GM23338 (cell line): ENCODE measurements at places on chromosomes 5 and 9. TPM values are rescaled to one million over a fixed set of nuclear protein-coding genes. Genes with fewer than 3 reads are reported as not detected.

SLC36A3 gene
- total RNA-seq = not detected in 2 replicates

FAM151B gene
- total RNA-seq = 3.1 TPM in 1 of 2 replicates, not detected in the other

PCDHA1 gene
- 1.6 and 3.2 TPM in 2 replicates for total RNA-seq

C9orf153 gene
- total RNA-seq = 0.12 TPM in 1 of 2 replicates, not detected in the other

SKP1 gene
- total RNA-seq = 244 and 366 TPM in 2 replicates

CEP72 gene
- 23.1 and 27.1 TPM in 2 replicates for total RNA-seq

IQGAP2 gene
- 55.8 and 86.5 TPM in 2 replicates for total RNA-seq

FGF10 gene
- total RNA-seq = 0.24 TPM in 1 of 2 replicates, not detected in the other

ARID3C gene
- total RNA-seq = 0.49 TPM in 1 of 2 replicates, not detected in the other

GHR gene
- total RNA-seq = 0.39 and 1.9 TPM in 2 replicates

FGF1 gene
- total RNA-seq = 0.12 and 0.21 TPM in 2 replicates

CDX1 gene
- total RNA-seq = not detected in 2 replicates

GLDC gene
- 133 and 139 TPM in 2 replicates for total RNA-seq

HRH2 gene
- total RNA-seq = 5.9 and 6.8 TPM in 2 replicates

OSMR gene
- total RNA-seq = 2.3 and 2.6 TPM in 2 replicates

GRCh38 chr9:112494153-112494552 is 7.5 kb downstream of the KIAA1958 start:
- H3K27me3 ChIP-seq = no peaks in the 10 kb centered on the region
- no peak overlapping the region for H3K27ac ChIP-seq
- 0 out of 2 replicates have a peak, but pooled peaks cover 4% of the 10 kb centered on the region for H3K36me3 ChIP-seq
- DNase-seq = no peak
- H3K4me3 ChIP-seq = no peak overlapping the region

GRCh38 chr9:85377731-85378289 is 363.9 kb downstream of the AGTPBP1 start:
- no peaks in the 10 kb centered on the region for H3K4me1 ChIP-seq
- no peaks in the 10 kb centered on the region for H3K36me3 ChIP-seq
- no peak for DNase-seq
- no peak overlapping the region for H3K27ac ChIP-seq
- H3K27me3 ChIP-seq = no peaks in the 10 kb centered on the region

DNA sequence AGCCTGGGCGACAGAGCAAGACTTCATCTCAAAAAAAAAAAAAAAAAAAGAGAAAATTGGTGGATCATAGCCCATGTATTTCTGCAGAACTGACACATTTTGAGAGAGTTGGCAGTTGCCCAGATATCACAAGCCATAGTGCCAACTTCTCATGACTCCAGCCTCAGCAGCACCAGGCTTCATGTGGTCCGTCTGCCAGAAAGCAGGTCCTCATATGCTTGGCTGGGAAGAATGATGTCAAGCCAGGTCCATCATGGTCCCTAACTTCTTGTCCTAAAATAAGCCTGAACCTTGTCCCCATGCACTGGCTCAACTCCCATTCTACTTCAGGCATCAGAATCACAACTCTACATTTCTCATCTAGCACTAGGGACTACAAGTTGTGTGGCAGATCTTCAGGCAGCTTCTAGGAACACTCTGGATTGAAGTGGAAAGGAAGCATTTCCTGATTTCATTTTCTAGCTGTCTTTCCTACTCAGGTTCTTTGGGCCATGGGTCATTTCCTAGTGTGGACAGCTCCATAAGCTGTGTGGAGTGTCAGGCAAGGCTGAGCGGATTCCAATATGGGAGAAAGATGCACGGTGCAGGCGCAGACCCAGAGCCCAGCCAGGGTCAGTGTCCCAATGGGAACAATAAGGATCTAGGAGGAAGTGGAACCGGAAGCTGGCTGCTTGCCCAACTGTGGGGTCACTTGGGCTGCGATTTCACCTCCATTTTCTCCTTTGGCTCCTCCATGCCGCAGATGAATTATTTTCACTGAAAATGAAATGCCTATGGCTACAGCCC is 90.1 kb downstream of the LMNB1 start:
- H3K4me3 ChIP-seq = no peak overlapping the region
- no peaks in the 10 kb centered on the region for H3K27me3 ChIP-seq
- H3K36me3 ChIP-seq = no peaks in the 10 kb centered on the region
- DNase-seq = no peak
- no peak overlapping the region for H3K27ac ChIP-seq

- no peak overlapping the region for H3K4me3 ChIP-seq
- H3K27me3 ChIP-seq = no peaks in the 10 kb centered on the region
- no peak for DNase-seq
- no peaks in the 10 kb centered on the region for H3K36me3 ChIP-seq
- no peak overlapping the region for H3K27ac ChIP-seq
Measured at GRCh38 chr5:139825690-139826089, 30.1 kb downstream of the PSD2 start.

DNA sequence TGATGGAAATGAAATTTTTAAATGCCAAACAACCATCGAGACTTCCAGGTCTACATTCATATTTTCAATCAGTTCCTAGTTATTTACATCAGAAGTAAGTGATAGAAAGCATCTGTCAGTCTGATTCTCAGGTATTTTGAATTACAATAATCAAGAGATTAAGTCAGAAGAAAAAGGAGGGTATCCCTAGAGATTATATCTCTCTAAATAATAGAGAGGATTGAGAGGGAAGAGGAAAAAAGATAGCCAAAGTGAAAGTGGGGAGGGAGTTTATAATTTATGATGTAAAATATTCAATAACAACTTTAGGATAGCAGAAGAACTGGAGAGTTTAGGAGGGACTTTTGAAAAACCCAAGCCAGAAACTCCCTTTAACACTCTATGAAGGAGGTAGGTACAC is 400.2 kb downstream of the EFNA5 start:
- H3K27ac ChIP-seq = no peak overlapping the region
- H3K36me3 ChIP-seq = no peaks in the 10 kb centered on the region
- no peaks in the 10 kb centered on the region for H3K27me3 ChIP-seq
- H3K4me3 ChIP-seq = no peak overlapping the region
- peaks cover 23% of the 10 kb centered on the region for H3K4me1 ChIP-seq

GRCh38 chr5:151596828-151597539 is 5.9 kb upstream of the FAT2 start:
- no peaks in the 10 kb centered on the region for H3K27me3 ChIP-seq
- H3K4me1 ChIP-seq = peaks cover 18% of the 10 kb centered on the region
- peak; percentile 73 for DNase-seq
- no peak overlapping the region for H3K4me3 ChIP-seq

GRCh38 chr5:76672242-76672641 is 43.7 kb upstream of the F2R start:
- H3K27ac ChIP-seq = no peak overlapping the region
- H3K4me3 ChIP-seq = no peak overlapping the region
- DNase-seq = no peak
- no peaks in the 10 kb centered on the region; the same call in 1 of the 2 replicates for H3K36me3 ChIP-seq

- H3K27me3 ChIP-seq = no peaks in the 10 kb centered on the region
- no peaks in the 10 kb centered on the region for H3K36me3 ChIP-seq
- H3K4me3 ChIP-seq = no peak overlapping the region
- no peaks in the 10 kb centered on the region for H3K4me1 ChIP-seq
- no peak for DNase-seq
Measured at GRCh38 chr5:107893642-107894041, 222.9 kb upstream of the EFNA5 start.

DNA sequence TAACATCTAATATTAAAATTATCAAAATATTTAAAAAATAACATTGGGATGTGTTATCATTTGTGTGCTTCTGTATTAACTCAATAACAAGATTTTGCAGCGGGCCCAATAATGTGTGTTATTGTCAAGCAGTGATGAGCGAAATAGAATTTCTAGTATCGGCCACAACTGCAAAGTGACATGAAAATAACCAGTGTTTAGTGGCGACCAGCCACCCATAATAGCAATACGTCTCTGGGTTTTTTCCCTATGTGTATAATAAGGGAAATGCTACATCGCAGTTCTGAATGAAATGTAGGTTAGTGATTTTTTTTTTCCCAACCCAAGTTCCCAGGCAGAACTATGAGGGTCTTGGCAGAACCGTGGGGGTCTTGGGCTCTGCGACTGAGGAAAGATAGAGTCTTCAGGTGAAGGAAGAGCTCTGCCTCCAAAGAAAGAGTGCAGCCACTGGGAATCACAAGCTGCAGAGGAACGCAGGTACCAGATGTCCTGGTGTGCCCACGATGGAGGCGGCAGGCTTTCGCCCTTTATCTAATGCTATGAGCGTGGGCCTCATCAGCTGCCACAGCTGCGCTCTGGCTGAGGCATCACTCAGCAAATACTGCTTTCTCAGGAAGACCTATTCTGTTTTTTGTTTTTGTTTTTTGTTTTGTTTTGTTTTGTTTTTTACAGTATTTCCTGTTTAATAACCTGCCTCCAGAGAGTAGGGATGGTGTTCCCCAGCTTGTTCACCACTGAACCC is 235.0 kb downstream of the ROR2 start:
- H3K36me3 ChIP-seq = no peaks in the 10 kb centered on the region
- no peaks in the 10 kb centered on the region for H3K4me1 ChIP-seq
- no peak for DNase-seq
- no peaks in the 10 kb centered on the region for H3K27me3 ChIP-seq

GRCh38 chr5:110376281-110376951 is 350.1 kb downstream of the TMEM232 start:
- H3K4me3 ChIP-seq = no peak overlapping the region
- DNase-seq = peak; percentile 6
- no peak overlapping the region for H3K27ac ChIP-seq

GRCh38 chr9:100555471-100555870 is 22.4 kb upstream of the CAVIN4 start:
- no peak overlapping the region for H3K27ac ChIP-seq
- no peaks in the 10 kb centered on the region for H3K27me3 ChIP-seq
- no peak for DNase-seq
- no peaks in the 10 kb centered on the region for H3K4me1 ChIP-seq

GRCh38 chr9:136075881-136076678 is 19.0 kb downstream of the NACC2 start:
- H3K27ac ChIP-seq = no peak overlapping the region
- no peaks in the 10 kb centered on the region for H3K36me3 ChIP-seq
- no peaks in the 10 kb centered on the region for H3K27me3 ChIP-seq
- H3K4me1 ChIP-seq = no peaks in the 10 kb centered on the region

DNA sequence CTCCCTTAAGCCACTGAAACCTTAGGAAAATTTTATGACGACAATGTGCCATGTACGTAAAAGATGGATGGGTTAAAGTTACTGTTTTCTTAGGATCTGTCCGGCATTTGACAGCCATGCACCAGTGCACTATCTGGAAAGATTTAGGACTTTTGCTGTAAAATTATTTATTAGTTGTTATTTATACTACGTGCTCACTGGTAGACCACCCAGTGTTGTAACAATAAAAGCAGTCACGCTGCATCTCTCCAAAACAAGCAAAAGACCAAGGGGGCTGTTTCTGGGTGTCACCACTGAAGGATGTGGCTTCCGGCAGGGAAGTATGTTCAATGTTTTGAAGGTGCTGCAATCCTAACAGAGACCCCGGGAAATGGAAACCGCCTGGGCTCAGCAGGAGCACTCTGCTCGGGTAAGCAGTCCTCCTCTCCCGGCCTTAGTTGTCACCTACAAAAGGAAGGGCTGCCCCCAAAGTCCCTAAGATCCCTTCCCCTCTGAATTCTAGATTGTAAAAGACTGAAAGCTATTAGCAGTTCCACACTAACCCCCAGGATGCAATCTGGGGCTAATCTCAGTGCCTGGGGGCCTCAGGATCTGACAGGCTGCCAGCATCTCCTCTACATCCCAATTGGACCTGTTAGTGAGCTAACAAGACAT is 38.6 kb downstream of the SAXO1 start:
- no peaks in the 10 kb centered on the region for H3K36me3 ChIP-seq
- H3K27ac ChIP-seq = no peak overlapping the region
- H3K4me1 ChIP-seq = no peaks in the 10 kb centered on the region
- DNase-seq = no peak

- peaks cover 46% of the 10 kb centered on the region for H3K4me1 ChIP-seq
- no peaks in the 10 kb centered on the region for H3K36me3 ChIP-seq
- peak overlapping the region; percentile 84 for H3K27ac ChIP-seq
- H3K4me3 ChIP-seq = peak overlapping the region; percentile 85
Measured at GRCh38 chr9:20658677-20659473, 25.2 kb upstream of the FOCAD start.

- H3K36me3 ChIP-seq = no peaks in the 10 kb centered on the region
- DNase-seq = no peak
- peak overlapping the region; percentile 58 for H3K4me3 ChIP-seq
- no peak overlapping the region for H3K27ac ChIP-seq
- peaks cover 87% of the 10 kb centered on the region for H3K4me1 ChIP-seq
Measured at GRCh38 chr5:88691945-88692868, 190.8 kb downstream of the MEF2C start.

DNA sequence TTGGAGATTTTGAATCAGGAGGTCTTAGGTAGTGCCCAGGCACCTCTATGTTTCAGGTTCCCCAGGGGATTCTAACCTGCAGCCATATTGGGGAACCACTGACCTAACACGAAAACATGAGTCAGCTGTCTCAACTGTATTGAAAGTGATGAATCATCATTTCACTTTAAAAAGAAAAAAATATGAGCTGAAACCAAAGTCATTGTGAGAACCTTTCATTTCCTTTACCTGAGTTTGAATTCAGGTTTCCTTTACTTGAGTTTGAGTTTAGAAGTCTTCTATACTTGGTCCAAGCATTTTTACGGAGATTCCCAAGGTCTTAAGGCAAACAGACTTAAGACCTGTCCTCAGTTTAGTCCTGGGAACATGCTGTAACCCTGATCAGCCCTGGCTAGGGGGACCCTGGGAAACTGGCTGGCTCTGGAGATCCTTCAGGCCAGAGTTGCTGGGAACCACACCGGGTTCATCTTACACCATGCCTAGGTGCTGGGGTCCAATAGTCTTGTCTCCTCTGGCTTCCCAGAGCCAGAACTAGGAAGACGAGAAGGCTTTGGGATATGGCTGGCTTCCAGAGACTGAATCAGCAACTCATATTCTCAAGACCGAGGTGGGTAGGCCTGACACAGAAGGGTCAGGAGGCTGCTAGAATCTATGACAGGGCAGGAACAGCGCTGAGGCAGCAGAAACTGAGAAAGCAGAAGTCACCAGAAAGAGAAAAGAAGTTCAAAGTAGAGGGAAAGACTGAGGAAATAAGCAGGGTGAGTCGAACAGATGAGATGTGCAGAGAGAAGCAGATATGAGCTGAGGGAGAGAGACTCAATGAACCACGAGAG is 16.4 kb upstream of the PDCD1LG2 start:
- H3K27ac ChIP-seq = no peak overlapping the region
- no peak overlapping the region for H3K4me3 ChIP-seq
- H3K27me3 ChIP-seq = no peaks in the 10 kb centered on the region
- peaks cover 6% of the 10 kb centered on the region for H3K4me1 ChIP-seq
- no peak for DNase-seq
- H3K36me3 ChIP-seq = no peaks in the 10 kb centered on the region

DNA sequence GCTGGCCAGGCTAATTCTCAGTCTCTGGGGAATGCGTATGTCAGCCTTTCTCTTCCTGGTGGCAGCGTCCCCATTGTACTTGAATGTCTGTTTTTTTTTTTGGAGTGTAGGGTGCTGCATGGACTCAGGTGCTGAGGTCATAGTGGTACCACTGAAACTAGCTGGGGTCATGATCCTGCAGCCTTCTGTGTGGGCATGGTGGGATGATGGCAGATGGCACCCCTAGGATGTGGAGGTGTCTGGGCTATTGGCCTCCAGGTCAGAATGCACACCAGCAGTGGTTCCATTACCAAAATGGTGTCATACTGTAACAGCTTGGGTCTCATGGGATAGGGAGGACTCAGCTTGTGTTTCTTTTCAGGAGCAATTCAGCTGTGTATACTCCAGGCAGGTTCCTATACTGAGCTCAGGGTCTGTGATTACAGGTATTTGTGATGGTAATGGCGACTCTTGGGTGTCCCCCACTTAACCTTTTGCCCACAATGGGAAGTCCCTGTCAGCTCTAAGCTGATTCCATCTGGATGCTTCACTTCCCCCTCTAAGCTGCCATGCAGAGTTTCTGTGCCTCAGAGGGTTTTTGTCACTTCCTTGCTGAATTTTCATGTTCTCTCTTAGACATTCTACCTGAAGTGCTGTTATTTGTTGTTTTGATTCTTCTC is 17.9 kb downstream of the HSD17B4 start:
- no peak overlapping the region for H3K27ac ChIP-seq
- DNase-seq = peak; percentile 86
- H3K36me3 ChIP-seq = peaks cover 5% of the 10 kb centered on the region; the same call in 1 of the 2 replicates
- H3K4me1 ChIP-seq = peaks cover 30% of the 10 kb centered on the region
- 0 out of 2 replicates have a peak overlapping the region, but pooled peaks have one; percentile 11 for H3K4me3 ChIP-seq
